ENCODE measurements at places on chromosomes 16 and 17.
A peak's percentile ranks its signal among the peaks of the same experiment; 100 is the strongest.

DNA sequence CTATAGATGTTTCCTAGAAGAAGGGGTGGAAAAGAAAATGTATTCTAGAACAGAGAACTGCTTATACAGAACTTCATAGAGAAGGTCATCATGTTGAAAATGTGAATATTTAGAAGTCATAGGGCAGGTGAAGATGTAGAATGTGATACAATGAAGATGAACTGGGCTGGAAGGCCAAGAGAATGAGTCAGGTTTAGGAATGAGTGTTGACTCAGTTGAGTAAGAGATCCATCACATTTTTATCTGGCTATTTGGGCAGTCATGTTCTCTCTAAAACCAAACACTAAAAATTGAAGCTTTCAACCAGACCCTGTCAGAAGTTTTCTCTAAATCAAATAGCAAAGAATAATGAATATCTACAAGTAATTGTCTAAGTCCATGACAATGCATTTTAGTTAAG is 660.5 kb downstream of the KCNJ2 start:
- DNase-seq, result peak; percentile 30

DNA sequence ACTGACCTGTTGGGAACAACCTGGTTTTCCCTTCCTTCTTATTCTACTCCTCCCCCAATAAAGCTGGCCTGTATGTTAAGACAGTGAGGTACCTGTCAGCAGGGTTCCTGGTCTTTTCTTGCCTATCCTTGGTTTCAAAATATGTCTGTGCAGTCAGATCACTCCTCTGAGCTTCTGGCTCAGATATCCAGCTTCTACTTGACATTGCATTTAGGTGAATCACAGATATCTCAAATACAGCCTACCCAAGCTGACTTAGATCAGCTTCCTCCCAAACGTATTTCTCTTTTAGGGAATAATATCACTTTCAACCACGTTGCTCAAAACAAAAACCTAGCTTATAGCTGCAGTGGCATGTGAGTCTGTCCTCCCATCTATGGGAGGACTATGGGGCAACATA is 48.7 kb downstream of the TEX14 start:
- DNase-seq, result peak; percentile 80

- DNase-seq, result no peak
Measured at GRCh38 chr17:40992666-40993065, 1.3 kb downstream of the KRTAP3-3 start.

DNA sequence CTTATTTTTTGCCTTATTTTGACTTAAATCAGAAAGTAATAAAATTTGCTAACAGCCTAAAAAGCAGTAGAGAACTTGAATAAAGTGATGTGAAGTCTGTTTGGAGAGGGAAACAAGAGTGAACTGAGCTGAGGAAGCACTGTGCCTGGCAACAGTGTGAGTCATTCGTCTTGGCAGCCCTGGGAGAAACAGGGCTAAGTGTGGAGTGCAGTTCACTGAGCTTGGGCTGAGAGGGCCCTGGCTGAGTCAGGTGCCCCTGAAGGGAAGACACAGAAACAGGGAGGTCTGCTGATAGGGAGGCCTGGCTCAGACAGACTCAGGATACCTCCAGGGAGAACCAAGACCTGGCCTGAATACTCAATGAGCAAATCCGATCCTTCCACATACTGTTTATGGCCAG is 132.1 kb downstream of the HS3ST4 start:
- peak; percentile 11 for DNase-seq

DNA sequence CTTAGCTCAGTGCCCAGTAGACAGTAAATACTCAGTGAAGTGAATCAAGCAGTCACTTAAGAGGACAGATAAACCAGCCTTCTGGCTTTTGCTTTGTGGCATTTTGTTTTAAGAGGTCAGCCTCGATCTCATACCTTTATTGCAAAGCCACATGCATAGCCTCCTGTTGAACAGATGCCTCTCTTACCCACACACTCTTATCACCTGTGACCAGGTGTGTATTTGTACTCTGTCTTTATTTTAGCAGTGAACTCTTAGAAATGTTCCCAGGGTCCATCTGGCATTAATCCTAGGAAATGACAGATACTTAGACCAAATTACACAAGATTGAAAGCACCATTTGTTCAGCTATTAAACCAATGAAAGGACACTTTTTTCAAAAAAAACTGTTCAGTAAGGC is 1426.5 kb downstream of the CDH11 start:
- no peak for DNase-seq

DNA sequence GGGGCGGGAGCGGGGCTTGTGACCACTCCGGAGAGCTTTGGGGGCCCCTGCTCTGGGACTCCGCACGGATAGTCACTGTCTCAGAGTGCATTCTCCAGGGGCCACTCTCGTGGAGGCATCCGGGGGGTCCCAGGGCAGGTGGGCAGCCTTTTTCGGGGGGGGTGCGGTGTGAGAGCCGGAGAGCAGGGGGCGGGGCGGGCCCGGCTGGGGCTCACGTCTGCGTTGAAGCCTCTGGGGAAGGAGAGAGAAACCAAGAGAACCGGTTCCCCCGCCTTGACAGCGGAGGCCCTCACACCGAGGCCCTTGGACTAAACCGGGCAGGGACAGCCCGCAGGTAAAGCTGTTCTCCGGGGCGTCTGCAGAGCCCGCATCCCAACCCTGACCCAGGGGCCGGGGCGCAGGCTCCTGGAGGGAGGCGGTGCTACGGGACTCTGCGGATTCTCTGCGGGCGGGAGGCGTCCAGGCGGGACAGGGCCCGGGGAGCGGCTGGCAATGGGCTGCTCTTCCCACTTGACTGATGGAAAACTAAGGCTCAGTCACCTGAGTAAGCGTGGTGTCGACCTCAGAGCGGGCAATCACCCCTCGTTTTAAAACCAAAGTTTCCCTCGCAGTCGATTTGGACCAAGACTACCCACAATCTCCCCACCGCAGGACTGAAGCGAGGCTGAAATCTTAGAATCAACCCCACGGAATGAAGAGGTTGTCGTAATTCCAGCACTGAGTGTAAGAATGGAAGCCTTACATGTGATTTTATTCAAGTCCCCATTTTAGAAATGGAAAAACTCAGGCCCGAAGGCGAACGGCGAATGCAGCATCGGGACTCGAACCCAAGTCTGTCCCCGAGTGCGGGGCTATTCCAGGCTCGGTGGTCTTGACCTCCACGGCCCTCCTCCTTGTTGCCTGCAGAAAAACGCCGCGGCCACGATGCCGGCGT is 49.6 kb upstream of the AMZ2 start:
- peak; percentile 69 for DNase-seq

- DNase-seq, result no peak
Measured at GRCh38 chr17:58384897-58385296, 32.4 kb downstream of the RNF43 start.

GRCh38 chr16:89081556-89081955 is 12.1 kb upstream of the ACSF3 start:
- no peak for DNase-seq

- peak; percentile 99 for DNase-seq
Measured at GRCh38 chr16:30740364-30741251, 7.6 kb upstream of the PHKG2 start.

DNA sequence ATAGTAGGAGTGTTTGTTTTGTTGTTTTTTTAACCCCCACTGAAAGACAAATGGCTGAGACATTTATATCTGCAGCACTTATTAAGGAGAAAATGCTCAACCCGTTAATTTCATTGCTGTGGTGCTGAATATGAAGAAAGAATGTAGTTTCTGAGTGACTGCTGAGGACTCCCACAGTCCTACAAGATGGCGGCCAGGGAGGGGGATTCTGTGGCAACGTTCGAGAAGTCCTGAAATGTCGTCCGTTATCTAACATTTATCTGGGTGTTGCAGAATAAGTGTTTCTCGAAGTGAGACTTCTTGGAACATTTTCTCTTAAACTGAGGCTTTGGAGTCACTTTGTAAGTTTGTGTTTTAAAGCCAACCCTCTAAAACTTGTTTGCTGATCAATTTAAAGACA is 530.4 kb downstream of the XYLT1 start:
- DNase-seq, result no peak

DNA sequence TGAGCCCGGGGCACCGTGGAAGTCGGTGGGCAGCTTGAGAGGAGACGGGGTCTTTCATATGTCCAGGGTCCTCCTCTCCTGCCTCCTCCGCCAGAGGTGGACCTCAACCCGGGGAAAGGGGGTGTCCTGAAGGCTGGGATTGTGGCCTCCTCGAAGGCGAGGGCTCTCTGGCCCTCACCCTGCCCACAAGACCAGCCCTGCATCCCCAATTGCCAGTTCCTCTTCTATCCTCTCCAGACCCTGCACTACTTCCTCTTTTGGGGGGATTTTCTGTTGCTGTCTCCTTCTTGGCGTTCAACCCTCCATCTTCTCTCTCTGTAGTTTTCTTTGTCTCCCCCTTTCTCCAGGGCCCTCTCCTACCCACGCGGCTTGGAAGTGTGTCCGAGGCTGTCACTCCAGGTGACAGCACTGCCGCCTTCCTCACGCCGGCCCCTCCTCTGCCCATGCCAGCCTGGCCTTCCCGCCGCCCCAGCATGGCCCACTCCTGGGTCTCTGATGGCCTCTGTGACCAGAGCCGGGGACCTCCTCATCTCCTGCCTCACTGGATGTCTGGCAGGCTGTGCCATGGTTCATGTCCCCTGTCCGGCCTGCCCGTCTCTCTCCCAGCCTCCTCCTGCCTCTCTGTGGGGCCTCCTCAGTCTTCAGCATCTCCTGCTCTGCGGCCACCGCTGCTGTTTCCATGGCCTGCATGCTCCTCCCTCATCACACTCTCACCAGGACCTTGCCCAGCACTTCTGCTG is 2.4 kb upstream of the ITGAX start:
- DNase-seq, result no peak

GRCh38 chr17:9383826-9384225 is 191.8 kb downstream of the STX8 start:
- DNase-seq, result no peak

DNA sequence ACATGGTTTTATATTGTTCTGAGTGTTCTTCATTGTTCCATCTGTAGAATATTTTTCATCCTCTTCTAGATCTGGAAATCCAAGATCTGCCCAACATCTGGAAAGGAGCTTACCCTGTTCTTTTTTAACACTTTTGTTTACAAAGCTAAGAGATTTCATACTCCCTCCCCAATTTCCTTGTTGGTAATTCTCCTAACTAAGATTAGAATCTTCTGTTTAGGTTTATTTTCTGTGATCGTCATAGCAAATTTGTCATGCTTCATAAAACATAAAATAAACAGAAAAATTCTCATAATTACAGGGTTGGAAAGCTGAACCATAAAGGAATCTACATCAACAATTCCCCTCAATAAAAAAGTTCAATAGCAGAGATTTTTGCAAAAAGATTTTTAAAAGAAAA is 580.3 kb upstream of the CA10 start:
- DNase-seq, result no peak

GRCh38 chr16:301235-301634 is 18.3 kb downstream of the PDIA2 start:
- no peak for DNase-seq

- peak; percentile 26 for DNase-seq
Measured at GRCh38 chr17:30824002-30824355, 513 bp downstream of the CRLF3 start.

- no peak for DNase-seq
Measured at GRCh38 chr16:12815361-12815760, 11.7 kb upstream of the CPPED1 start.

DNA sequence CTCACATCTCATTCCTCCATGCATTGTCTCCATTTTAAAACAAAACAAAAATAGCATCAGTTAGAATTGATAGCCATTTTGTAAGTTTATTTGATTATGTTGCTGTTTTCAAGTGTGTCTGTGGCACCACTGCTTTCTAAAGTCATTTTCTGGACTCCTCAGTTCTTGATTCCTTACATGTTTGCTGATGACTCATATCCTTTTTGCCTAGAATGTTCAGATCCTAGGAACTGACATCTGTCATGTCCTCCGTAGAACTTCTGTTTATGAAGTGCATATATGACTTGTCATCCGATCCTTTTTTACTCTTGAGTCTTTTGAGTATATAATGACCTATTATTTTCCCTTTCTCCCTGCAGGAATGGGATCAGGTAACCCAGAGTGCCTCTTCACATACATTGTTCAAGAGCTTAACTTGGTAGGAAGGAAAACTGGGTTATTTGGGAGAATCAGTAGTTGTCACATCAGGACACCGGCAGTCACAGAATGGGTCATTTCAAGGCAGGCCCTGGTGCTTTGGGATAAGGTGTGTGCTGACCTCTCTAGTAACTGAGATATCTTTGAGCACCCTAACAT is 69.2 kb downstream of the MAP2K4 start:
- peak; percentile 63 for DNase-seq

GRCh38 chr17:75267411-75268232 is 3.4 kb downstream of the MIF4GD start:
- peak; percentile 54 for DNase-seq

DNA sequence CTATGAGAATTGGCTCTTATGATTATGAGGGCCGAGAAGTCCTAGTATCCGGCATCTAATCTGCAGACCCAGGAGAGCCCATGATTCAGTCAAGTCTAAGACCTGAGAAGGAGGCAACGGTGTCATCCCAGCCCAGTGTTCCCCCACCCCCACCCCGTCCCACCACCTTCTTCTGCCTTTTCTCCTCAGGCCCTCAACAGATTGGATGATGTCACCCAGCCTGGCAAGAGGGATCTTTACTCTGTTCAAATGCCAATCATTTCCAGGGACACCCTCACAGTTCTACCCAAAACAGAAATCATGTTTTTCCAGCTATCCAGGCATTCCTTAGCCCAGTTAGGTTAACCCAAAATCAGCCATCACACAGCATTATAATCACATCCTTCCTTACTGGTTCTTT is 10.0 kb upstream of the GAA start:
- DNase-seq, result no peak

DNA sequence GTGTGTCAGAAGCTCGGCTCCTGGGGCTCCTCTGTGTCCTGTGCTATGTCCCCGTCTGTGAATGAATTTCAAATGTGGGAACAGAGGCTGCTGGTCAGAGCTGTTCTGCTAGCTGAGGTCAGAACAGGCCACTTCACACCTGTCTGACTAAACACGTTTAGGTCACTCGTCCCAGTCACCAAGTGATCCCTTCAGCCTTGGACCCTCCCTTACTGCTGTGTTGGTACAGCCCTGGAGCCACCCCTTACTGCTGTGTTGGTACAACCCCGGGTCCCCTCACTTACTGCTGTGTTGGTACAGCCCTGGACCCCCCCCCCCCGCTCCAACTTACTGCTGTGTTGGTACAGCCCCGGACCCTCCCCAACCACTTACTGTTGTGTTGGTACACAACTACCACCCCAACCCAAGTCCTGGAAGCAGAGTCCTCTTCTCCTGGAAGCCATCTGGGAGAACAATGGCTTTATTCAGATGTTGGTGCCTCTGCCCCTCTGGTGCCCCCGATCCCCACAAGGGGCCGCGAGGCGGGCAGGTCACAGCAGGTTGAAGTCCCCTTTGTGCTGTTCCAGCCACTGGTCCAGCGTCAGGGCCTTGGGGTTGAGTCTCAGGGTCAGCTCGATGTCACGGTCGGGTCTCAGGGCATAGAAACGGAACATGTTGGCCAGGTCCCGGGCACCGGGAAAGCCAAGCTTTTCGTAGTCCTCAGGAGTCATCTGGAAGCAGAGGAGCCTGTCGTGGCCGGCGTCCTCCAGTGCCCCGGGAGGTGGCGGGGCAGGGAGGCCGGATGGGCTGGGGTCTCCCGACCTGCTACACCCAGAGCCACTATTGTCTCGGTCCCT is 13.0 kb downstream of the NMRAL1 start:
- DNase-seq, result no peak

GRCh38 chr16:84052071-84052622 is 9.6 kb upstream of the SLC38A8 start:
- DNase-seq, result no peak

- no peak for DNase-seq
Measured at GRCh38 chr16:10321407-10322387, 64.2 kb upstream of the ATF7IP2 start.

GRCh38 chr16:12392585-12393091 is 411.0 kb downstream of the CPPED1 start:
- no peak for DNase-seq
